ENCODE measurements at places on chromosomes 7 and 10. TPM values are rescaled to one million over a fixed set of nuclear protein-coding genes. Genes with fewer than 3 reads are reported as not detected.

Gene GRM8
- 7.1 TPM for total RNA-seq

Gene SAP25
- total RNA-seq = 28.4 TPM

DNA sequence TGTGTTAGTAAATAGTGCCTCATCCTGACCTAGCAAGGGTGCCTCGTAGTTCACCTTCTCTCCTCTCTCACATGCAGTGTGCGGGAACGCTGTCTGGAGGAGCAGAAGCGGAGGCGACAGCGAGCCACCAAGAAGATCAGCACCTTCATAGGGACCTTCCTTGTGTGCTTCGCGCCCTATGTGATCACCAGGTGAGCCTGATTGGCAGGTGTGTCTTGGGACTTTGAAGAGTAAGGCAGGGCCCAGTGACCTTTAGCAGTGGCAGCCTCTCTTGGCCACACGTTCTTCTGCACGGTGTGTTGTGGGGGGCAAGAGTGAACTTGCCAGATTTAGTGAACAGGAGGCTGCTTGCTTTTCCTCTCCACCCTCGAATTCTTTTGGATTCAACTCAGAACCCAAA lies 8.6 kb downstream of the GPR26 start:
- no peaks in the 10 kb centered on the region for H3K4me1 ChIP-seq
- H3K4me3 ChIP-seq = no peak overlapping the region
- DNase-seq = no peak
- H3K36me3 ChIP-seq = no peaks in the 10 kb centered on the region

- H3K27ac ChIP-seq = no peak overlapping the region
- H3K4me1 ChIP-seq = peaks cover 7% of the 10 kb centered on the region
- DNase-seq = peak; percentile 83
Measured at GRCh38 chr7:127253281-127254162, 781 bp upstream of the GRM8 start.

- H3K36me3 ChIP-seq = no peaks in the 10 kb centered on the region
Measured at GRCh38 chr7:44961844-44962482, 16.9 kb downstream of the MYO1G start.

DNA sequence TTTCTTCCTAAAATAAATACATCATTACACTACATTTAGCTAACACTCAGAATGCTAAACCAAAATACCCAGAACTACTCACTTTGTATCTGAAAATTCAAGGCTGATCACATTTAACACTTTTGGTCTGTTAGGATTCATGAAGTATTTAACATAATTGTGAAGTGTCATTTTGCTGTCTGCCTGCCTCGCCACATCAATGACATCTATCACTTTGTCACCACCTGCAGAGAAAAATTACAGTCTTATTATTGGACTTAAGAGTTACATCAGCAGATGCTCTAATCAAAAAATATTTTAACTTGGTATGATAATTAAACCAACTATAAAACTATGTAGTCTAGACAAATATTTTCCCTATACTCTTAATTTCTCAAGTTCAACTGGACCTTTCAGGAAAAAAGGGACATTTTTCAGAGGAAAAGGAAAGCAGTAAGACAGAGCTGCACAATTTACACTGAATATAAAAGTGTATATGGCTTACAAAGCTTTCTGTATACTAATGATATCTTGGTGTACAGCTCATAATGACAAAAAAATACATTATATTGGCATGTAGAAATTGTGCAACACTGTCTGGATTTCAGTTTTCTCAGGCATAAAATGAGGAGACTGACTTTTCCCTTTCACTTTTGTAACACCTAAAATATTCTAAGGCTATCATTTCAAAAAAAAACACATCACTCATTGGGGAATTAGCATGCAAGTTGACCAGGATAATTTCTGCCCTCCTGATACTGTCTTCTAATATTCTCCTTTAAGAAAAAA lies 49.2 kb downstream of the KDM7A start:
- H3K36me3 ChIP-seq = no peaks in the 10 kb centered on the region
- DNase-seq = no peak
- no peak overlapping the region for H3K4me3 ChIP-seq
- H3K27me3 ChIP-seq = no peaks in the 10 kb centered on the region

- H3K36me3 ChIP-seq = no peaks in the 10 kb centered on the region
- H3K27ac ChIP-seq = no peak overlapping the region
- no peaks in the 10 kb centered on the region for H3K4me1 ChIP-seq
- no peaks in the 10 kb centered on the region for H3K27me3 ChIP-seq
- no peak for DNase-seq
- H3K4me3 ChIP-seq = no peak overlapping the region
Measured at GRCh38 chr7:22931011-22931410, 82.9 kb downstream of the HYCC1 start.

DNA sequence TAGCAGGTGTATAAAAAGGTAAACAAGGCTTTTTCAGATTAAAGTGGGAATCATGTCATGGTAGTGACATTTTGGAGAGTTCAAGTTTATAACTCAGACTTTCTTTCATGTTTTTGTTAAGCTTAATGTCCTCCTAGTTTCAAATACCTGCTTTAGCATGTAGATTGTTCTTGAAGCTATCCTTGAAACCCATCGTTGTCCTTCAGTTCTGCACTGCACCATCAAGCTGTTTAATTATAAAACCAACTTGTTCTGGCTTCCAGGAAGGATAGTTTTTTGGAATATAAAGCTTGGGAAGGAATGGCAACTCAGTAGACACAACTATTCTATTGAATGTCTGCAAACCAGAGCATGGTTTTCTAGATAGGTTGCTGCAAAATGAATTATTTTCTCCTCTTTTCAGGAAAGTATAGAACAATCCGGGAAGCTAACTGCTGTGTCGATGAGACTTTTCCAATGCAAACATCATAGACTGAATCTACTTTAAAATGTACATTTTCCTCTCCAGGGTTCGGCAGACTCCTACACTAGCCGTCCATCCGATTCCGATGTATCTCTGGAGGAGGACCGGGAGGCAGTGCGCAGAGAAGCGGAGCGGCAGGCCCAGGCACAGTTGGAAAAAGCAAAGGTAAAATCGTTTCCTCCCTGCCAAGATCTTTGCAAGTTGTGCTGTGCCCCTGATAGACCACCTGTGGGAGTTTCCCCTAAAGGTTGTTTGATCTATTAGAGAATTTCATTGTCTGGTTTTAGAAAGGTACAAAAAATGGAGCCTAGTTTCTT lies 249.8 kb downstream of the NSUN6 start:
- no peaks in the 10 kb centered on the region for H3K36me3 ChIP-seq
- H3K27ac ChIP-seq = no peak overlapping the region
- H3K4me1 ChIP-seq = peaks cover 2% of the 10 kb centered on the region
- no peak for DNase-seq
- no peaks in the 10 kb centered on the region for H3K27me3 ChIP-seq

DNA sequence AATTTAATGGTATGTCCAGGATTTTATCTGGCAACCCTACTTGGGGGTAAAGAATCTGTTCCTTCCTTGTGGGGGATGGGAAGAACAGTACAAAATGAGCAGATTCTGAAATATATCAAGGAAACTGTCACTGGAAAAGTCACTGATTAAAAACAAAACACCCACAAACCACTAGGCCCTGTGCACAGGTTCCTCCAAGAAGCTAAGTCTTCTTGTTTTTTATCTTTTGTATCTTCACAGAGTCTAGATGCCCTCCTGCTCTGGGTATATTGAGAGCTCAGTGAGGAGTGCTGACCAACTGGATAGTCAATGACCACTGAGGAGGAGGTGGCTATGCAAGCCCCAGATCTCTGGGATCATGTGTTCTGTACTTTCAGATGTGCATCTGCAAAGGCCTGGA lies 86.8 kb upstream of the ANKRD1 start:
- no peaks in the 10 kb centered on the region for H3K27me3 ChIP-seq
- H3K36me3 ChIP-seq = no peaks in the 10 kb centered on the region
- DNase-seq = no peak
- no peak overlapping the region for H3K27ac ChIP-seq

DNA sequence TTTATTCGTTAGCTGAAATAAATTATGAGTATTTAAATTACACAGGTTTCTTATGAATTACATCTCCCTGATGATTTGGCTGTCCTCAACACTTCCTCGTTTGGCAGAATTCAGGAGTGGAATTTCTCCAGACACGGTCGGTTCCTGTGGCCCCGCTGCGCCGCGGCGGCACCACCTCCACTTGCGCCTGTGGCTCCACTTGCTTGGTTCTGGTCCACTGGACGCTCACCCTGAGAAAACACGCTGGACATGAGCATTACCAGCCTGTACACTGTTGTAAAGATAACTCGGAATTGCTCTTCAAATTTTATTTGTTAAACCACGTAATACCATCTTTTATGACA lies 85.3 kb downstream of the ZNF33B start:
- no peaks in the 10 kb centered on the region for H3K36me3 ChIP-seq
- no peak for DNase-seq
- no peaks in the 10 kb centered on the region for H3K27me3 ChIP-seq
- no peaks in the 10 kb centered on the region for H3K4me1 ChIP-seq

DNA sequence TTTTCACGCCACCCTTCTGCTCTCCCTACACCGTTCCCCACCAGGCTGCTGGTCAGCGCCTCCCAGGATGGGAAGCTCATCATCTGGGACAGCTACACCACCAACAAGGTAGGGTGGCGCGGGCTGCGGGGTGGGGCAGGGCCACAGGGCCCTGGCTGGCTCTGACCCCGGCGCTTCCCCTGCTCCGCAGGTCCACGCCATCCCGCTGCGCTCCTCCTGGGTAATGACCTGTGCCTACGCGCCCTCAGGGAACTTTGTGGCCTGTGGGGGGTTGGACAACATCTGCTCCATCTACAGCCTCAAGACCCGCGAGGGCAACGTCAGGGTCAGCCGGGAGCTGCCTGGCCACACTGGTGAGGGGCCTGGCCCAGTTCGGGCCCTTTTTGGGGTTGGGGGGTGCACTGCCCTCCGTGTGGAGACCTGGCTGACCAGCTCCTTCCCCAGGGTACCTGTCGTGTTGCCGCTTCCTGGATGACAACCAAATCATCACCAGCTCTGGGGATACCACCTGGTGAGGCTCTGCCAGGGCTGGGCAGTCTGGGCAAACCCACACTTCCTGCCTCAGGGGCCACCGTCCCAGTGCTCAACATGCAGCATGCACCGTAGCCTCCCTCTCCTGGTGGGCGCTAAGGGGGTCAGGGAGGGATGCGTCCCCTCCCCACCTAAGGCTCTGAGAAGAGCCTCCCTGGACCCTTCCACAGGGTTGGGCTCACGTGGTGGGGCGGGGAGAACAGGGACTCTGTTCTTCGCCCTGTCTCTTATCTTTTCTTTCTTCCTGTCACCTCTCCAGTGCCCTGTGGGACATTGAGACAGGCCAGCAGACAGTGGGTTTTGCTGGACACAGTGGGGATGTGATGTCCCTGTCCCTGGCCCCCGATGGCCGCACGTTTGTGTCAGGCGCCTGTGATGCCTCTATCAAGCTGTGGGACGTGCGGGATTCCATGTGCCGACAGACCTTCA lies 4.0 kb downstream of the GNB2 start:
- H3K4me3 ChIP-seq = no peak overlapping the region
- DNase-seq = no peak
- peaks cover 26% of the 10 kb centered on the region for H3K4me1 ChIP-seq
- H3K27me3 ChIP-seq = no peaks in the 10 kb centered on the region

DNA sequence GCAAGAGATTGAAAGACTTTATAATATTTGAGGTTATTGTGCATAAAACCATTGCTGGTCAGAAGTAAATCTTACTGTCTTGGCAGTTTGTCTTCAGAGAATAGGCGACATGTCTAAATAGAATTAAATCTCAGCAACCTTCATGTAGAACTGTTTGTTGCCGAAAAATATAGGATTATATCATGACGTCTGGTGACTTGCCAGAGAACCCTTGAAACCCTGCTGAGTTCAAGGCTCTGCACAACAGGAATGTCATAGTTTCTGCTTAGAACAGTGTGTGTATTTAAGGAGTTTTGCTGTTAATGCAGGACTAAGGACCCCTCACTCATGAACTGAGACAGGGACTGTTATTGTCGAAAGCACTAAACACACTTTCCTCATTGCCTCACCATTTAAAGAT lies 206.4 kb upstream of the ETV1 start:
- no peak overlapping the region for H3K27ac ChIP-seq
- H3K4me3 ChIP-seq = no peak overlapping the region
- no peaks in the 10 kb centered on the region for H3K27me3 ChIP-seq
- no peak for DNase-seq

DNA sequence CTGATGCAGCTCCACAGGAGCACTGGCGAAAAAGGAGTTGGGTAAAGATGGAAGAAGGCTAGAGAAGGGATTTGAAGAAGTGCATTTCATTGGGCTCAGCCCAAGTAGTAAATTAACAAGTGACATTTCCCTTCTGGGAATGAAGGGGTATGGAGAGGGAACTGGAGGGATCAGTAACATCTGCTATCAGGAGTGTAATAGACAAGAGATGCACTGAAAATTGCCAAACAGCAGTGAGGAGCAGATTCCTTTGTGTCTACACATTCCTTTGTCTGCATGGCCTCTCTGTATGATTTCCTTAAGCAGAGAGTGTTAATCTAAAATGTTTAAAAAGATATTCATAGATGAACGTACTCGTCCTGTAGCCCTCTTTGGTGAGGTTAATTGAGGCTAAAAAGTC lies 148.2 kb upstream of the FERD3L start:
- no peaks in the 10 kb centered on the region for H3K27me3 ChIP-seq
- H3K27ac ChIP-seq = no peak overlapping the region
- no peaks in the 10 kb centered on the region for H3K36me3 ChIP-seq
- H3K4me3 ChIP-seq = no peak overlapping the region

GRCh38 chr10:101256387-101256786 lies 27.1 kb upstream of the LBX1 start:
- H3K4me1 ChIP-seq = no peaks in the 10 kb centered on the region
- H3K36me3 ChIP-seq = no peaks in the 10 kb centered on the region
- H3K4me3 ChIP-seq = no peak overlapping the region
- no peak for DNase-seq
- no peaks in the 10 kb centered on the region for H3K27me3 ChIP-seq
- no peak overlapping the region for H3K27ac ChIP-seq

GRCh38 chr10:130171196-130171595 lies 35.0 kb downstream of the GLRX3 start:
- H3K4me3 ChIP-seq = no peak overlapping the region
- DNase-seq = no peak
- H3K27ac ChIP-seq = no peak overlapping the region
- H3K36me3 ChIP-seq = no peaks in the 10 kb centered on the region
- no peaks in the 10 kb centered on the region for H3K4me1 ChIP-seq

DNA sequence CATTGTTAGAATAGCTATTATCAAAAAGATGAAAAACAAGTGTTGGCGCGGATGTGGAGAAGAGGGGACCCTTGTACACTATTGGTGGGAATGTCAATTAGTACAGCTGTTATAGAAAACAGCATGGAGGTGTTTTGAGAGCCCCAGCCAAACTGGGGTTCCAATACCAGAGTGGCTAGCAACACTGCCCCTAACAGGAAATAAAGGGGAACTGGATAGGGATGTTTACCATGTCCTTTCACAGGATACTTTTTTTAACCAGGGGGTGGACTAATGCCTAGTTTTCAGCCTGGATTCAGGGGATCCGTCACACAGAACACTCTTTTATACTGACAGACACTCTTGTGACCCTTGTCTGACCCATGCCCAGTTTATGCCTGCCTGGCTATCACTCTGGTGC lies 6.9 kb upstream of the GSTK1 start:
- no peaks in the 10 kb centered on the region for H3K4me1 ChIP-seq
- H3K27ac ChIP-seq = no peak overlapping the region
- H3K36me3 ChIP-seq = no peaks in the 10 kb centered on the region
- no peaks in the 10 kb centered on the region for H3K27me3 ChIP-seq

All from testis (tissue), 5 donors.